ENCODE measurements at places on chromosomes 6 and 20. TPM values are rescaled to one million over a fixed set of nuclear protein-coding genes. Genes with fewer than 3 reads are reported as not detected.

Gene NFKBIE
- 15.5 TPM for total RNA-seq

Gene THBD
- total RNA-seq, result 0.06 TPM

Gene UNC5CL
- 5.0 TPM for total RNA-seq

Gene TRAM2
- 15.5 TPM for total RNA-seq

GRCh38 chr20:62980970-62981369 lies 25.8 kb downstream of the BHLHE23 start:
- H3K4me1 ChIP-seq, result peaks cover 33% of the 10 kb centered on the region
- peak; percentile 69 for DNase-seq
- H3K36me3 ChIP-seq, result no peaks in the 10 kb centered on the region
- no peak overlapping the region for H3K4me3 ChIP-seq

GRCh38 chr20:47546184-47547033 lies 44.7 kb downstream of the NCOA3 start:
- no peak overlapping the region for H3K4me3 ChIP-seq
- H3K27me3 ChIP-seq, result no peaks in the 10 kb centered on the region
- no peak overlapping the region for H3K27ac ChIP-seq
- H3K36me3 ChIP-seq, result no peaks in the 10 kb centered on the region
- H3K4me1 ChIP-seq, result peaks cover 19% of the 10 kb centered on the region

- DNase-seq, result no peak
- H3K4me1 ChIP-seq, result no peaks in the 10 kb centered on the region
- no peak overlapping the region for H3K4me3 ChIP-seq
Observed at GRCh38 chr6:106918115-106918514, 56.4 kb downstream of the CD24 start.

DNA sequence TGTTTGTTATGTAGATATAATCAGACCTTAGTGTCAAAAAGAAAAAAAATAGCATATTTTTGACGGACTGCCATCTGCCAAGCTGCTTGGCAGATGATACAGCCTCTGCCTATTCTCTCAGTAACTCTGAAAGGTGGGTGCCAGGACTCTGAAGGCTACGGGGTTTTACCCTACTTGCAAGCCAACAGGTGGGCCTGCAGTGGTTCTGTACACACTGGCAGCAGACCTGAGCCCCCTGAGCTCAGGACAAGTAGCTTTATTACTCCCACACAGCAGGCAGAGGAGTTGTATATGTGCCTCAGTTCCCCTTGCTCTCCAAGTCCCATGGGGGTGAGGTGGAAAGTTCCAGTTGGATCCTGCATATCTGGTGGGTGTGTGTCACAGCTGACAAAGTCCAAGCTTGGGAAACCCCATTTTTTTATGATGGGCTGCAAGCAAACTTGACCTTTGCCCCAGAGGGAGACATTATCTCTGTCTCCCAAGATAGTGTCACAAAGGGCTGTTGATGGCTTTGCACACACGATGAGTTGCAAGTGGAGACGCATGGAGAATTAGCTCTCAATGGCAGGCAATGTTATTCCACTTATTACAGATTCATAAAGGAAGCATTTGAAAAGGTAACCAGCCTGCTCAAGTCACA lies 20.5 kb upstream of the AFDN start:
- H3K4me3 ChIP-seq, result no peak overlapping the region
- no peaks in the 10 kb centered on the region for H3K27me3 ChIP-seq
- H3K36me3 ChIP-seq, result no peaks in the 10 kb centered on the region
- no peak overlapping the region for H3K27ac ChIP-seq
- DNase-seq, result no peak

- H3K27ac ChIP-seq, result no peak overlapping the region
- DNase-seq, result peak; percentile 21
- H3K4me1 ChIP-seq, result no peaks in the 10 kb centered on the region
- peaks cover 14% of the 10 kb centered on the region for H3K27me3 ChIP-seq
Observed at GRCh38 chr20:36744764-36745191, 1.1 kb downstream of the NDRG3 start.

- DNase-seq, result peak; percentile 67
- H3K27ac ChIP-seq, result no peak overlapping the region
- no peaks in the 10 kb centered on the region for H3K36me3 ChIP-seq
- H3K27me3 ChIP-seq, result no peaks in the 10 kb centered on the region
- H3K4me1 ChIP-seq, result no peaks in the 10 kb centered on the region
- no peak overlapping the region for H3K4me3 ChIP-seq
Observed at GRCh38 chr20:5402903-5403531, 86.3 kb upstream of the PROKR2 start.

DNA sequence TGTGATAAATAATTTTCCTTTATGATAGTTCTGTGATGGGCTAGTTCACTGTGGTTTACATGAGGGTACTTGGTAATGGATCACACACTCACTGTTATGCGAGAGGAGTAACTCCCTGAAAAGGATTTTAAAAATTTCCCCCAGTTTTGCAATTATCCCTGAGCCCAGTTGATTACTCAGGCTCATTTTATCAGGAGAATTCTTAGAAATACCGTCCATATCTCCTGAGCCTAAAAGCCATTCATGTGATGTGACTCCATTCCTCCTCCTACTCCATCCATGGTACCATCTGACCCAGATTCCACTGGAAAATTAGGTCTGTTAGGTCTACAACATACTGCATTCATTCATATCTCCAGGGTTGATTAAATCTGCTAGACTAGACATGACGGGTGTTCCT lies 16.4 kb upstream of the IBTK start:
- DNase-seq, result no peak
- no peaks in the 10 kb centered on the region for H3K27me3 ChIP-seq
- H3K4me1 ChIP-seq, result peaks cover 17% of the 10 kb centered on the region
- H3K36me3 ChIP-seq, result no peaks in the 10 kb centered on the region
- H3K27ac ChIP-seq, result no peak overlapping the region
- H3K4me3 ChIP-seq, result no peak overlapping the region
